Daoy (cell line): ENCODE measurements at places on chromosomes 5 and 9. TPM values are rescaled to one million over a fixed set of nuclear protein-coding genes. Genes with fewer than 3 reads are reported as not detected.

SELENOP gene
- total RNA-seq: not detected in 2 replicates

VCAN gene
- total RNA-seq: 24.5 and 30.7 TPM in 2 replicates

TMEFF1 gene
- 0.83 and 2.1 TPM in 2 replicates for total RNA-seq

OLFML2A gene
- 3.9 and 5.7 TPM in 2 replicates for total RNA-seq

FOXD1 gene
- total RNA-seq: 21.9 and 62.3 TPM in 2 replicates

ALDH1B1 gene
- total RNA-seq: 23.9 and 28.8 TPM in 2 replicates

CHSY3 gene
- total RNA-seq: 0.21 and 0.40 TPM in 2 replicates

CCNO gene
- 6.2 and 7.1 TPM in 2 replicates for total RNA-seq

RABGAP1 gene
- 13.7 and 19.1 TPM in 2 replicates for total RNA-seq

SPZ1 gene
- total RNA-seq: not detected in 2 replicates

HAVCR1 gene
- not detected in 2 replicates for total RNA-seq

PCDHA3 gene
- 0.12 and 0.34 TPM in 2 replicates for total RNA-seq

DNA sequence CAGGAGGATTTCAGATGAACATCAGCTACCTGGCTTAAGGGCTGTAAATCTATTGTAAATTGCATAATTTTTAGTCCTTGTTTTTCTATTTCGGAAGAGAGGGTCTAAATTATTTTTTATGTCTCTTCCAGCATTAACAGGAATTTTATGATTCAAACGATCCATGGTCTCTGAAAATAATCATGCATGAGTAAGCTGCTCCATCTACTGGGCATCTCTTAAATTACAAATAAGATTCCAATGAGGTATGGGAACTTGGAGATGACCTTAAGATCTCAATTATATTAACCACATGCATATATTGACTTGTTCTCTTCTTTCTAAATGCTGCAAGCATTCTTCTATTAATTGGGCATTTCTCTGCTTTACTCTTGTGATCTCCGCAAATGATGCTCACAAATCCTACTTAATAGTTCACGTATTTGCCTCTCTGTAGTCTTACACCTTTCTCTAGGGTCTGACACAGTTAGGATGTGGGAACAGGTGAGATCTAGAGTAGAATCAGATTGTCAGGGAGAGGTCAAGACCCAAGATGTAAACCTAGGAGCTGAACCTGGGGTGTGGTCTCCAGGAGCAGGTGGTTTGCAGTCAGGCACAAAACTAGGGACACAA, 86.9 kb downstream of the NUDT12 start:
- peak; percentile 25 for DNase-seq

- peak; percentile 8 for DNase-seq
Measured at GRCh38 chr5:38598296-38598993, 42.0 kb upstream of the LIFR start.

GRCh38 chr9:69264526-69264925, 60.5 kb upstream of the ENTREP1 start:
- DNase-seq: peak; percentile 45

DNA sequence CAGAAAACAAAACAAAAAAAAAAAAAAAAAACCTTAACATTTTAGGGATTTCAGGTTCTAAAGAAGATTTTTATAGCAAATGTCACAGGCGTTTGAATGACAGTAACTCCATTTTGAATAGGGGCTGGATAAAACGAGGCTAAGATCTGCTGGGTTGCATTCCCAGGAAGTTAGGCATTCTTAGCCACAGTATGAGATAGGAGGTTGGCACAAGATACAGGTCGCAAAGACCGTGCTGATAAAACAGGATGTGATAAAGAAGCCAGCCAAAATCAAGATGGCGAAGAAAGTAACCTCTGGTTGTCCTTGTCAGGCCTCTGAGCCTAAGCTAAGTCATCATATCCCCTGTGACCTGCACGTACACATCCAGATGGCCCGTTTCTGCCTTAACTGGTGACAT, 425.6 kb upstream of the PTPRD start:
- no peak for DNase-seq

DNA sequence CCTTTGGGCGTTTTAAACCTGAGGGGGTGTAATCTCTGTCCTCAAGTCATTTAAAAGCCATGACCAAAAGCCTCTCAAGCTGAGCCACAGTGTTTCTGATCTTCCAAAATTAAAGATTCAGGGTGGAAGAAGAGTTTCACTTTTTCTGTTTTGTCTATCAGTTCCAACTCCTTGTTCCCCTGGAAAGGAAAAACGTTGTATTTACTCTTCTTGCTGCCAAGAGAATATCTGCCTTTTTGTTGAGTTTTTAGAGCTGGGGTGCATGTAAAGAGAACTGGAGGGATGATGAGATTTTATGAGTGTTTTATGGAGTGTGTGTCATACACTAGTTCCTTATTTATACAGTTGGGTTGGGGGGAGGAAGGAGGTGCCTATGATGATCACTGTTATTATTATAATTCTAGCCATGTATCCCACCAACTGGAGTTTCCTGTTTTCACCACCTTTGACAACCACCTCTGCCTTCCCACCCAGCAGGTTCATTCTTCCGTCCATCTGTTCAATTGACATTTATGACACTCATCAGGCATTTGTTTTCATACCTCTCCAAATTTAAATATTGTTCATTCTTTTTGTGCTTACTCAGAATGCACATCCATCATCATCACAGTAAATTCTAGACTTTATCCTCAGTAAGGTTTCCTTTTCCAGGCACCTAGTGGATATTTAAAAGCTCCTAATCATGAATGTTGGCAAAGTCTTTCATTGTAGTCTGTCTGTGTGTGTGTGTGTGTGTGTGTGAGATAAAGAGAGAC, 97.9 kb upstream of the MPDZ start:
- peak; percentile 65 for DNase-seq

DNA sequence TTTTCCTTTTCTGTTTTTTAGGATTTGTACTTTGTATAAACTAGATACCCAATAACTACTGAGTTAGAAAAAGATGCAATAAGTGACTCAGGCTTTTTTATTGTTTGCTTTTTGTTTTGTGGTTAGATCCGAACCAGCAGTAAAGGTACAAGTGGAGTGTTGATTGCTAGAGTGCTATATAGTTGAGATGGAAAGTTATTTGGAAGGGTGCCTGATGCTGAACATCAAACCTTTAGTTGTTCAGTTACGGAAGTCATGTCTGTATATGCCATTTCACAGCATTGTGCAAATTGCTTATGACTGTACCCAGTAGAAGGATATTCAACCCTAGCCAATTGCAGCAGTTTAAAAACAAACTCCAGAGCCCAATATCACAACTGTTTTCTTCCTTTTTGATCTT, 285.1 kb downstream of the MAT2B start:
- DNase-seq: no peak

GRCh38 chr5:111347021-111347420, 122.8 kb downstream of the CAMK4 start:
- DNase-seq: no peak

DNA sequence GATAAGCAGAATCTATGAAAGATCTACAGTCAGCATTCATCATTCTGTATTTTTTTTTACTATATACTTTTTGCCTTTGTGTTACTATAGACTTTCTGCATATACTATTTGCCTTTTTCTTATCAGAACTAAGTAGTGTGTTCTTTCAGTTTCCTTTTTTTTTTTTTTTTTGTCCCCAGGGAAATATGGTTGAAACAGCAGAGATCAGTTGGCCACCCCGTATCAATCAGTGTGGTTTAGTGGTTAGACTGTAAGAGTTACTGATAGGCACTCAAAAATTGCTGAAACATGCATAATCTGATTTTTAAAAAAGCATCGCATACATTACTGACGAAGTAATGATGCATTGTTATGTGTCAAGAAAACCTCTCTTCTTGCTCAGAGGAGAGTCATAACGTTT, 990.8 kb upstream of the EDIL3 start:
- no peak for DNase-seq

DNA sequence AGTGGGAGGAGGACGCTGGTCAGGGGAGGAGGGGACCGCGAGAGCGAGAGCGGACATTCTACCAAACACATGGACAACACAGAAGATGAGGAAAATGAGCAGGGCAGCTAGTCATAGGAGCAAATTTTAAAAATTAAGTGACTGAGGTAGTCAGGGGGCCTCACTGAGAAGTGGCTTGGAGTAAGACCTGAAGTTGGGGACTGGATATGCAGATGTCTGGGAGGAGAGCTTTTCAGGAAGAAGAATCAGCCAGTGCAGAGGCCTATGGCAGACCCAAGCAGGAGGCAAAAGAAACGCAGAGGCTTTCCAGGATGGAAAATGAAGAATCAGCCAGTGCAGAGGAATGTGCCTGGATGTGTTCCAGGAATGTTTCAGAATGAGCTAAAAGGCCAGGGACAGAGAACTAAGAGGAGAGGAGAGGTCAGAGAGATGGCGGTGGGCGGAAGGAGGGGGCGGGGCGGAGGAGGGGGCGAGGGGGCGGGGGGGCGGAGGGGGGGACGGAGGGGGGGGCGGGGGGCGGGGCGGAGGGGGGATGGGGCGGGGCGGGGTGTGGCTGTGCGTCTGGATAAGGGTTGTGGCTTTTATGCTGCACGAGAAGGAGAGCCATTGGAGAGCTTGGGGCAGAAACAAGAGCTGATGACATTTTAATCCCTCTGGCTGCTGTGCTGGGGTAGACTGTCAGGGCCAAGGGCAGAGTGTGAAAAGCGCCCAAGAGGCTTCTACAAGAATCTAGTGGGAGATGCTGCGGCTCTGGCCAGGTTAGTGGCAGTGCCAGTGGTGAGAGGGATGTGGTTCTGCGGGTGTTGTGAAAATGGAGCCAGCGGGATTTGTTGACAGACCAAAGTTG, 129.6 kb downstream of the KCNIP1 start:
- peak; percentile 70 for DNase-seq

DNA sequence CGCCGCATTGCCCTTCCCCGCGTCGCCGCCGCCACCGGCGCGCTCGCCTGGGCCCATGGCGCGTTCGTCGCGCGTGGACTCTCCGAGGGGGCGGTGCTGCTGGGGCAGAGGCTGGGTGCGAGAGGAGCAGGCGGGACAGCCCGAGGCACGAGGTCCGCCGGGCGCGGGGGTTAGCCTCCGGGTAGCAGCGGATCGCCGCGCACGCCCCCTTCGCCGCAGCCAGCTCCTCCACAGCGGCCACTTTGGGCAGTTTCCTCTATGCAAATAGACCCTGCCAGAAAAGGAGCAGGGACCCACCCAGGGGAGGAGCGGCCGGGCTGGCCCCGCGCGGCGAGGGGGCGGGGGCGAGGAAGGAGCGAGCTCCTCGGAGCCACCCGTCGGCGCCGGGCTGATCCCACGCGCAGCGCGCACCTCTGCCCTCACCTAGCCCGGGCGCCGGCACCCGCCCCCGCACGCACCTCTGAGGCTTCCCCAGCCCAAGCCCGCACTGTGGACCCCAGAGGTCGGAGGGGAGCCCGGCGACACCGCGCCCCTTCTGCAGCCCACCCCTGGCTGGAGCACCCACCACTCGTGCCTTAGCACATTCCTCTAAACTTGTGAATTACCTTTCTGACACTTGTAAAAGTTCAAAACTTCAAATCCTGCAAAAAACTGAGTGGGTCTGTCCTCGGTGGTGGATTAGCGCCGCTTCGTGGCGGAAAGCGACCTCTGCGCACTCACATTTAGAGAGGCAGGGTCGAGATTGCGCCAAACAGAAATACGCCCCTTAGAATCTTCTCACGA, at the start of gene COL23A1:
Gene COL23A1 (minus strand): TSS at position 253 of the 783 bp plus-strand sequence.
- DNase-seq: peak; percentile 83

GRCh38 chr5:55853818-55854217, 2.7 kb downstream of the IL31RA start:
- peak; percentile 46 for DNase-seq

- DNase-seq: peak; percentile 42
Measured at GRCh38 chr5:35202319-35203111, 27.8 kb downstream of the PRLR start.

DNA sequence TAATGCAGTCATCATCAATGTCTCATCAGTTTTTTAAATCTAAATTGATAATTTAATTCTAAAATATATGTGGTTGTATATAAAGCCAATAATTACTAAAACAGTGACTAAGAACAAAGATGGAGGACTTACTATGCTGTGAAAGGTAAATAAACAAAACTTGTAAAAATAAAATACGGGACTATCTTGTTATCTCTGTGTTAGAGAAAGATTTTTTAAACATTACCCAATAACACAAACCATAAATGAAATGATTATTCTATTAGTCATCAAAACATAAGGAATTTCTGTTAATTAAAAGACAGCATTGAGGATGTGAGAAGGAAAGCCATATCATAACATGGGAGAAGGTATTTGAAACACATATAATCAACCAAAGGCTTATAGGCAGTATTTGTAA, 226.2 kb upstream of the SMC2 start:
- no peak for DNase-seq

- DNase-seq: no peak
Measured at GRCh38 chr5:110784901-110785300, 46.1 kb downstream of the SLC25A46 start.

- peak; percentile 84 for DNase-seq
Measured at GRCh38 chr9:130240410-130241197, 25.0 kb upstream of the HMCN2 start.

DNA sequence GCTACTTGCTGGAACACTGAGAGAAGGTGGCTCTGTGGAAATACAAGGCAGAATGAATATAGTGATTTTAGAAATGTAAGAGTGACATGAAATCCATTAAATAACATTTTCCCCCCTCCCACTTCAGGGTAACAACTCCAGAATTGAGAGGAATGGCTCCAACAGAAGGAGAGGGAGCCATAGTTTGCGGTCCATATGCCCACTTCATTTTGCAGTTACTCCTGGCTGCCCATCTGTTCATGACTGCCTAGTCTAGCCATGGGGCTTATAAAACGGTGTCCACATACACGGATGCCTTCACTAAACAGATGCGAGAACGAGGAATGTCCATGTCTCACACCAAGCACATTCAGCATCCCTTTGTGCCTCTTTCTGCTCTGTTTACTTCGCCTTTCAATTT, 186.7 kb downstream of the TMEM38B start:
- DNase-seq: no peak

DNA sequence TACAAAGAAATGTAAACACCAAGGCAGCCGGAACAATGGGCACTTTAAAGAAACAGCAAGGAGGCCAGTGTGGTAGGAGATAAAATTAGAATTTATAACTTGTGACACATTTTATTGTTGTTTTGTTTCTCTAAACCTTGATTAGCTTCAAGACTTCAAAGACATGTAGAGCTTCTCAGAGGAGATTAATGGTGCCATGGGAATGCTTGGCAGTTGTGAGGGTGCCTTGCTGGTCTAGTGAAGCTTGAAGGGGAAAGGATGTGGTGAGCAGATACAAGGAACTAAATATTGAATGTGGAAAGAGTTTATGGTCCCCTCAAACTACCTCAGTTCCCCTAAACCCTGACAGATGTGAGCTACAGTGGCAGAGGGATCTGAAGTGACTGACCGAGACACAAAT, 322.4 kb upstream of the ADAMTS16 start:
- no peak for DNase-seq

DNA sequence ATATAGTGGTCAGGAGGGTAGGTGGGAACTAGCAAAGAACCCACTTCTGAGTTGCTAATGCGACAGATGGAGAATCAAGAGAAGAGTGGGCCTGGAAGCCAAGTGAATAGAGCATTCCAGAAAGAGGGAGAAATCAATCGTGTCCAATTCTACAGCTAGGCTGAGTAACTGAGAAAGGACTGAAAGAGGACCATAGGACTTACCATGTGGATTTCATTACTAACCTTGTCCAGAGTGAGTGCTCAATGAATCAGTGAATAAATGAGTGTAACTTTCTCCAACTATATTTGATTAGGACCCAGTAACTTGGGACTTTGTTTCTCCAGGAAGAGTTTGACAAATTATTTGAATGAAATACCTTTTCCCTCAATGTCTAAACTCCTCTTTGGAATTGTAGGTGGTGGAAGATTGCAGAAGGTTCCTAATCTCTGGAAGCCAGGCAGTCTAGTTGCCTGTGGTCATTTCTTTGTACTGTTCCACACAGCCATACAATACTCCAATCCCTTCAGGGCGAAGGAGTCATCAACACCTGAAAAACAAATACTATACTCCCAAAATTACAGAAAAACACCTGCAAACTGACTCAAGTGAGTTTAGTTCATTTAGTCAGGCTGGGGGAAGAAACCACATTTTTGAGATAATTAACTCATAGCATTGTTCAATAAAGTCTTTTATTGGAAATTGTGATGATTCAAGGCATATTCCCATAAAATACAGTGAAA, 2.6 kb upstream of the F2RL1 start:
- DNase-seq: no peak
